NCI-H1417 treated with DMSO at 0.1 percent for 48 hours (cell line): ENCODE measurements at places on chromosomes 12 and 14.

DNA sequence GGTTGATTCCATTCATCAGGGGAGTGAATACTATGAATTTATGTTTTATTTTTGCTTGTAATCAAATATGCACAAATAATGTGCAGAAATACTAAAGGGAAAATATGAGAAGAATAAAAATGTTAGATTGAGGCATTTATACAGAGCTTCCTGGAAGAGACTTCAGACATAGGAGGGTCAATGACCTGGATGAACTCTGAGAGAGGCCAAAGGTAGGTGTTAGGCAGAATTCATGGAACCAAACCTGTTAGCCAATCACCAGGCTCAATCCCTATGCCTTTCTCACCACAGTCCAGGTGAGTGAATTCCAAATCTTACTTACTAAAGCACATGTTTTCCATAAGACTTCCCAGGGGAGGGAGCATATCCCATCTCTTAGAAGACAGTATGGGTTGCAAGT, 130.4 kb upstream of the NTF3 start:
- DNase-seq: no peak

DNA sequence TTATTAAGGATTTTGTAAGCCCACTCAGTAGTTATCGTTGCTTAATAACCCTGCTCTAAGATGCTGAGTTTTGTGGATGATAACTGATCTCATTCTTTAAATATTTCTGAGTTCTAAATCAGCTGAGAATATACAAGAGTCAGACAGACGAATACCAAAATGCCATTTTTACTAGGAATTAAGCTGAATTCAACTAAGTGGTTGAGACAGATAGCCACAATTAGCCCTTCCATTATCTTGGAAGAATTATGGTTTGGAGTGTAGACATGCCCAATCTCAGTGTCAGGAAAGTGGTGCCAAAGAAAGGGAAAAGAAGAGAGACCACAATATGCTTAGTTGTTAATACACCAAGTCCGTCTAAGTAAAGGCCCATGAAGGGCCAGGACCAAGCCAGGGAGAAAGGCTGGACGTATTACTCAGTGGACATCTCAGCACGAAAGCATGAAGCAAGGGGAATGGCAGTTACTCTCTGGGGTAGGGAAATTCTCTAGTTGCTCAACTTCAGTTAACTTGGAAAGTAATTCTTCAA, 58.6 kb downstream of the KCNA5 start:
- DNase-seq: no peak

DNA sequence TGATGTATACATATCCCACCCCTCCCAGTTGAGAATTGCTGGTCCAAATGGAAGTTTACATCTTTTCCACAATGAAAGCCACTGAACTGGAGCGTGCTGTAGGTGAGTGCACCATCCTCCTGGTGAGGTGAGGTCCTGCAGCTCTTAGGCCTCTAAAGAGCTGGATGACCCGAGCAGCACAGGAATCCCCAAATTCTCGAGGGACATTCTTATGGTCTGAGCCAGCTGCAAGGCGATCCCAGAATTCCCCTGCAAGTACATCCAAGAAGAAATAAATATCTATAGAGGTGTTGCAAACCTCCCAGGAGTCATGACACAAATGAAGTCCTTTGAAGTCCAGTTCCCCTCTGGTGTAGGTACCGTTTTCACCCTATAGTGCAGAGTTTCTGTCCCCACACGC, 24.0 kb downstream of the TMEM132C start:
- no peak for DNase-seq

GRCh38 chr14:105860615-105861580, 334.5 kb downstream of the TMEM121 start:
- DNase-seq: no peak

GRCh38 chr14:68405961-68406360, 386.9 kb downstream of the ZFP36L1 start:
- DNase-seq: no peak

DNA sequence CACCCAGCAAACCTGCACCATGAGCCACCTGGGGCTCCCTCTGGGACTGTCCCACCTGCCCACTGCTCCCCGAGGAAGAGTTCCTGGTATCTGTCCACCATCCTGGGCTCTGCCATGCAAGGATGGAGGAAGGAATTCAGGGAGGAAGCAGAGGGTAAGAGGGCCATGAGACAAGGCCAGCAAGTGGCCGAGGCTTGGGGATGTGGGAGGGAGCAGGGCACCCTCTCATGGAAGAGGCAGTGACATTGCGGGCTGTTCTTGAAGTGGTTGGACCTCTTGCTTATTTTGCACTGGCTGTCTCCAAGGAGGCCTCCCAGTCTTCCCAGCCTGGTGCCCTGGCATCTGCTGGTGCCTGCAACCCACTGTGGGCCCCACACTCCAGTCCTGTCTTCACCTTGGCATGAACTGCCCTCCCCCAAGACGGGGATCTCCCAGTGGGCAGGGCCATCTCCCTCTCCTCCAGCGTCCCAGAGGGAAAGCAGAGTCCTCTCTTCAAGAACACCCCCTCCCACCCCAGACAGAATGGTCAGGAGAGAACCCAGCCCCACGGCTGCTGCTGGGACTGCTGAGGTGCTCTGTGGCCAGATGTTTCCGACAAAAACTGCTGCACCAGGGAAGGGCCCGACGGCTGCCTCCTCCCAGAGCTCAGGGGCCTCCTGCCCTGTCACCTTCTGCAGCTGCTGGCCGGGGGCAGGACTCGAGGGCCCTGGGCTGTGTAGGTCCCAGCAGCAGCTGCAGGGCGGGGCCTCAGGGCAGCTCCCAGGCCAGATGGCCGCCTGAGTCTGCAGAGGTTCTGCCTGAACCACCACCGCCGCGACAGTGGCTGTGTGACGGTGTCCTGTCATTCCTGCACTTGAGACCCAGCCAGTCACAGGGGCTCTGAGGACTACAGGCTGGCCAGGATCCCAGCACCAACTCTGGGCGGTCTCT, 1.8 kb upstream of the AKT1 start:
- no peak for DNase-seq

GRCh38 chr14:102917056-102917385, 5.4 kb upstream of the AMN start:
- DNase-seq: no peak

- no peak for DNase-seq
These were observed 19.6 kb upstream of the SLC6A12 start for GRCh38 chr12:233615-233968.

DNA sequence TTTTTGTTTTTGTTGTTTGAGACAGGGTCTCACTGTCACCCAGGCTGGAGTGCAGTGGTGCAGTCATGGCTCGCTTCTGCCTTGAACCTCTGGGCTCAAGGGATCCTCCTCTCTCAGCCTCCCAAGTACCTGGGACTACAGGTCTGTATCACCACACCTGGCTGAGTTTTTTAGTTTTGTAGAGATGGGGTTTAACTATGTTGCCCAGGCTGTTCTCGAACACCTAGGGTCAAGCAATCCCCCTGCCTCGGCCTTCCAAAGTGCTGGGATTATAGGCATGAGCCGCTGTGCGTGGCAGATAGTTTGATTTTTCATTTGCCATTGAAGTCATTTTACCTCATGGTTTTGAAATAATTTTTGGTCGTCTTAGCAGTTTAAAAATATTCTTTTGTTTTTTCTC, 94.3 kb upstream of the EIF5 start:
- DNase-seq: no peak

DNA sequence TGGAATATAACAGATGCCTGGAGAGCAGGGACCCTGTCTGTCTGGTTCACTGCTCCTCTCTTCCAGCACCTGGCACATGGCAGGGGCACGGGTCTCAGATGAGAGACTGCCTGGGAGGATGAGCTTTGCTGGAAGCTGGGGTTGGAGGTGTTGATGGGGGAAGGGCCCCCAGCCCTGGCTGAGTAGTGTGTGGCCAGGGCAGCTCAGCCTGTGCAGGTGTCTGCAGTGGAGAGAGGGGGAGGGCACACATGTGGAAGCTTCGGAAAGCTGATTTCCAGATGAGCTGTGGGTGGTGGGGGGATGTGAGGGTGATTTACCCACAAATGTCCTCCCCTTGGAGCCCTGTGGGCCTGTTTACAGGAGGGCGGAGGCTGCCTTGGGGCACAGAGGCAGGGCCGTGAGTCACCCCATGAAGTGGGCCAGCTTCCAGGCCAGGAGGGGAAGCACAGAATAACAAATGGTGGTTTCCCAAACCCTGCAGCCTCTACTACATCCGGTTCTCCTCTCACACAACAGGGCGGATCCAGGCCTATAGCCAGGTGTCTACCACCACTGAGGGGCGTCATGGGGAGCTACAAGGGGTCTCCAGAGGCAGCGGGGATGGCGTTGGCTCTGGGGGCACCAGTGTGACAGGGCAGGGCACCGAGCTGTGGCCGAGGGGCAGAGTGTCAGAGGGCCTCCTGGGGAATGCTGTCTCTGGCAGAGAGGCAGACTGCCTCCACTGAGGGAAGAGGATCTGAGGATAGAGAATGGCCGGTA, 11.0 kb downstream of the KRT7 start:
- DNase-seq: peak; percentile 60

GRCh38 chr12:26282339-26282940, 87.1 kb downstream of the SSPN start:
- no peak for DNase-seq

GRCh38 chr14:38207377-38207735, 348 bp upstream of the SSTR1 start:
- no peak for DNase-seq

DNA sequence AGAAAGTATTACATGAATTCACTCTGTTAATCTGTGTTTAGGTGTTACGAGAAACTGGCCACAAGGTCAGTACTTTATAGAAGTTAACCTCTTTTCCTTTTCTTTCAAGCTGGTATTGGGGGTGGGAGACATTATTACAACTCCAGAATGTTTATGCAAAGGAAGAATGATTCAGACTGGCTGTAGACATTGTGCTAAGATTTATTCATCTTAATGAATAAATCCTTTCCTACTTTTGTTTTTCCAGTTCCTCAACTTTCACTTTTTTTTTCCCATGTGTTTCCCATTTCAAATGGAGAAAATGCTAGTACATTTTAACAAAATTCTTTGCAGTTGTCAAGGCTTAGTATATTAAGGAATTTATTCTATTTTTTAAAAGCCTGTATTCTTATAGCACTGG, 1.3 kb downstream of the OTOGL start:
- no peak for DNase-seq

GRCh38 chr12:132572801-132573760, 37.3 kb downstream of the LRCOL1 start:
- DNase-seq: no peak

DNA sequence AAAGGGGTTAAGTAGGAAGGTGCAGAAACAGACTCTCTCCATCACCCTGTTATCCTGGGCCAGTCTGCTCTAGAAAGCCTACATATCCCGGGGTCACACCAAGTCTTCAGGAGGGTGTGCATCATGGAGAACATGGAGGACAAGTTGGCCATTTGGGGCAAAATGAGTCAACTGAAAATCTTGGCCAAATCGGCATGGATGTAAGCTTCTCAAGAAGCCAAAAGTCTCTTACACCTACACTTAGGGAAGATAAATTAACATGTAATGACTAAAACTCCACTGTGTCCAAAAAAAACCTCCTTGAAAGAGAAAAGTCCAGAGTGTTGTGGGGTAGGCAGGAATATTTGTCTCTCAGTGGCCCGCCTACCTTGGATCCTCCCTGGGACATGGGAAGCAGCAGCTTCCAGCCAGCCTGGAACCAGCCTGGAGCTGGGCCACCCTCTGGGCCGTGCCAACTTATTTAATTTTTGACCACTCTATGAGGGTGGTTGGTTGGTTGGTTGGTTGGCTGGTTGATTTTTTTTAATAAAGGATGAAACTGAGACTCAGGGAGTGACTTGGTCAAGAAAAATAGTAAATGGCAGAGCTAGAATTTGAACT, 17.9 kb upstream of the TC2N start:
- no peak for DNase-seq

GRCh38 chr12:89756194-89756584, 47.6 kb upstream of the ATP2B1 start:
- no peak for DNase-seq

DNA sequence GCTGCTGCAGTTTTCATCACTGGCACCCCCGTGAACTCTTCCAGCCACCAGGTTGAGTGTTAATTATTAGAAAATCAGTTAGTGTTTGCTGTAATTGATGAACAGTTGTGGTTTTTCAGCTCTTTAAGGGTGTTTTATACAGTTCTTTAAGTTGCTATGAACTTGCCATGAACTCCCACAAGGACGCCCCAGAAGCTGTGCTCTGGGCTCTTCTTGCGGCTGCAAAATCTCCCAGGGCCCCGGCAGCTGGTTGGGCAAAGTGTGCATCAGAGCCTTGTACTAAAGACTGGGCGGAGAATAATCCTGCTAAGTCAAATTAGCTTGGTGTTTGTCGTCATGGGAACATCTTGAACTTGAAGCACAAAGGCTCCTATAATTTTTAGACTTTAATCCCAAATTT, 82.2 kb downstream of the EML1 start:
- DNase-seq: no peak

DNA sequence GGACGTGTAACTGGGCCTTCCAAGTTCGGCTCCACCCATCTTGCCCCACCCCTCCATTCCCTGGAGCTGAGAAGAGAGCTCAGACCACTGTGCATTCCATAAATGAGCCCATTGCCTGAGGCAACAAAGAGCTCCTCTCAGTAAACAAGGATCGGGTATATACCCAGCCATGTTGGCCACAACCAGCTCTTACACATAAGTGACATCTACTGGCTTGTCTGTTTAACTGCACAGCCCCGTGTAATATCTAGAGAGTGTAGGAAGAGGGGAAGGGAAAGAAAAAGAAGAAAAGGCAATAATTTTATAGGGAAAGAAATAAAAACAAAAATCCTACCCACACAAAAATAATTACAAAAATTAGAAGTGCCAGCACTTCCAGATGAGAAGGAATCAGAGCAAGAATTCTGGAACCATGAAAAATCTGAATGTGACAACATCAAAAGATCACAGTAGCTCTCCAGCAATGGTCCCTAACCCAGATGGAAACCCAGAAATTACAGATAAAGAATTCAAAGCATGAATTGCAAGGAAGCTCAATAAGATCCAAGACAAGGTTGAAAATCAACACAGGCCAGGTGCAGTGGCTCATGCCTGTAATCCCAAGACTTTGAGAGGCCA, 308.1 kb downstream of the RPAP3 start:
- no peak for DNase-seq

GRCh38 chr14:98944989-98945388, 327.0 kb downstream of the BCL11B start:
- no peak for DNase-seq

DNA sequence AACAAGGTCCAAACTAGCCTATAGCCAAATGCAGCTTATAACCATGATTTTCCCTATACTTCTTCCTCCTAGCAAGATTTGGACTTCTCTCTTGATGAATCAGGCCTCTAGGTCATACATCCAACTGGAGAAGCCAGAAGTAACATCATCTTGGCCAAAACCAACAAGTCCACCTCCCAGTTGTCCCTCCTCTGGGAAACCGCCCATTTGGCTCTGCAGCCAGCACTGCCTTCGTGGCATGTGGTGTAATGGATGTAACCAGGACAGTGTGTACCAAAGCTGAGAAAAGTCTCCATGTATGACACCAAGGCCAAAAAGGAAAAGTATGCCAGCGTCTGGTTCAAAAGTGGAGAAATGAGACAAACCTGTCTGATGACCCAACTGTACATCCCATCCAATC, 59.3 kb upstream of the VASH1 start:
- DNase-seq: no peak

GRCh38 chr12:27330846-27331245, 1.8 kb upstream of the BMAL2 start:
- no peak for DNase-seq
